Stimulated activated CD4-positive, alpha-beta T cell treated with anti-CD3 and anti-CD28 coated beads, TNF-alpha, amount 100 ng/mL, for 4 hours (primary cell): ENCODE measurements at places on chromosomes 2 and 18.

DNA sequence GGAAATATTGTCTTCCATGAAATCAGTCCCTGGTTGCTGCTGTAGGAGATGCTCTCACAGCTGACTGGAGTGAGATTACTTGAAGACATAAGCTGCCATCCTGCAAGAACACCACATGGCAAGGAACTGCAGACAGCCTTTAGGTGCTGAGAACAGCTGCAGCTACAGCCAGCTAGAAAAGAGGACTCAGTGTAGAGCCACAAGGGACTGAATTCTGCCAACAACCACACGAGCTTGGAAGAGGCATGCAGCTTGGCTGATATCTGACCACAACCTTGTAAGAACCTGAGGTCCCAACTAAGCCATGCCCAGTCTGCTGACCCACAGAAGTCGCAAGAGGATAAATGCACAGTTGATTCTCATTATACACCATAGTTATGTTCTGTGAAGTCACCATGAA is 181.8 kb upstream of the ARL4C start:
- DNase-seq, result no peak

GRCh38 chr2:237160271-237160919 is 74.7 kb downstream of the COPS8 start:
- DNase-seq, result no peak

DNA sequence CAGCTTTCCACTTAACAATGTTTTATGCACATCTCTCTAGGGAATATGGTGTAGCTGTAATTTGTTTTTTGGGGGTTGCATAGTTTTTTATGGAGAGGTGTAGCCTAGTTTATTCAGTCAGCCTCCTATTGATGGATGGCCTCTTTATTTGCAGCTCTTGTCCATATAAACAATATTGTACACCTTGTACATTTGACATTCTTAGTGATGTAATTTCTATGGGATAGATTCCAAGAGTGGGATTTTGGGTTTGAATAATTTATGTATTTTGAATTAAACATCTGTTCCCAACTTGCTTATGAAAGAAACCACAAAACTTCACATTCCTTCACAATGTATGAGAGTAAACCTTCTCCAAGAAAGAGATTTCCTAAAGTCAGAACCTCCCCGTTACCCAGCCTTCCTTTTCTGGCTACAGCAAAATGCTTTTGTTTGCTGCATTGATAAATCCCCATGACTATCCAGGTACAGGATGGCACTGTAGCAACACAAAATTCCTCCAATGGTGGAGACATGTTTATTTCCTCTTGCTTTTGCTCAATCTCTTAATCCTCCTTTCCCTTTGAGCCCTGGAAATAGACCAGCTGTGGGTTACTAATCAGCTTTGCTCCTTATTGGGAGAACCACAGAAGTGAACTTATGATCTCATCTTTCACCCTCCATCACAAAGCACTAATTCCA is 58.4 kb upstream of the GALR1 start:
- DNase-seq, result no peak

DNA sequence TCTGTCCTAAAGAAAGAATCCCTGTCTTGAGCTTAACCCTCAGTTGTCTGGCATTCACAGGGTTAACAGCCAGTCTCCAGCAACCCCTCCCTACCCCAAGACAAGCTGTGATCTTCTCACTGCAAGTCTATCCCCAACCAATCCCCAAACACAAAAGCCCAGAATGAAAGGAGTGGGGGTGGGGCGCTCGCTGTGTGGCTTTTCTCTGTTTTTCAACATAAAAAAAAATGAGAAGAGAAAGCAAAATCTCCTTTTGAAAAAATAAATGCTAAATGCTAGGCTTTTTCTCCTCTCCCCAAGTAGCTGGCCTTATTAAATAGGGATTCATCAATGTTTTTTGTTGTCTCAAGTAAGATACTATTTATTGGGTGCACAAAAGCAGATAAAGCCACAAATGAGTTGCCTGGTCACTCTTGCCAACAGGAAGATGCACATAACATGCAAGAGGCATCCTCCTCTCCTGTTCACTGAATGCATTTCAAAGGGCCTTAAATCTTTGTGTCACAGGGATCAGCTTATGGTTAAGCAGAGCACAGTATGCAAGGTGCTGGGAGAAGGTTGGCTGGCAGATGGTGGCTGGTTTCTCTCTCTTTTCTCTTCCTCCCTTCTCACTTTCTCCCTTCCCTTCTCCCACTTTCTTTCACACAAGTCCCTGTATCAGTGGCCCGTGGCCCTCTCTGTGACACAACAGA is 225.6 kb downstream of the CMPK2 start:
- no peak for DNase-seq

DNA sequence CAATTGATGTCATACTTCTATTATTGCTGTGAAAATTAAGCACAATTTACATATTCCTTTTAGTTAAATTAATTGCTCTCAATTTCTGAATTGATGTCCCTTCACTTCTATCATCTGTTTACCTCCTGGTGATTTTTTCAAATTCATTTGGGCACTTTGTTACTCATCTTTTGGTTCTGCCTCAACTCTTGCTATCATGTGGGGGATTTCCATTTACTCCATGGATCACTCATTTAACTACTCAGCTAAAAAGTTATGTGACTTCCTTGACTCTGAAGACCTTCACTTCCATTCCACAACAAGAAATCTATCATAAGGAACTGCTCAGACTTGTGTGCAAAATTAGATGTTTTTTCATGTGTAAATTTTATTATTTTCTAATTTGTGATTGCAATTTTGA is 126.2 kb downstream of the EHBP1 start:
- DNase-seq, result no peak
